ENCODE measurements at places on chromosomes 5 and 9.

- DNase-seq, result no peak
These were observed 43.9 kb downstream of the F2RL2 start for GRCh38 chr5:76579166-76579937.

DNA sequence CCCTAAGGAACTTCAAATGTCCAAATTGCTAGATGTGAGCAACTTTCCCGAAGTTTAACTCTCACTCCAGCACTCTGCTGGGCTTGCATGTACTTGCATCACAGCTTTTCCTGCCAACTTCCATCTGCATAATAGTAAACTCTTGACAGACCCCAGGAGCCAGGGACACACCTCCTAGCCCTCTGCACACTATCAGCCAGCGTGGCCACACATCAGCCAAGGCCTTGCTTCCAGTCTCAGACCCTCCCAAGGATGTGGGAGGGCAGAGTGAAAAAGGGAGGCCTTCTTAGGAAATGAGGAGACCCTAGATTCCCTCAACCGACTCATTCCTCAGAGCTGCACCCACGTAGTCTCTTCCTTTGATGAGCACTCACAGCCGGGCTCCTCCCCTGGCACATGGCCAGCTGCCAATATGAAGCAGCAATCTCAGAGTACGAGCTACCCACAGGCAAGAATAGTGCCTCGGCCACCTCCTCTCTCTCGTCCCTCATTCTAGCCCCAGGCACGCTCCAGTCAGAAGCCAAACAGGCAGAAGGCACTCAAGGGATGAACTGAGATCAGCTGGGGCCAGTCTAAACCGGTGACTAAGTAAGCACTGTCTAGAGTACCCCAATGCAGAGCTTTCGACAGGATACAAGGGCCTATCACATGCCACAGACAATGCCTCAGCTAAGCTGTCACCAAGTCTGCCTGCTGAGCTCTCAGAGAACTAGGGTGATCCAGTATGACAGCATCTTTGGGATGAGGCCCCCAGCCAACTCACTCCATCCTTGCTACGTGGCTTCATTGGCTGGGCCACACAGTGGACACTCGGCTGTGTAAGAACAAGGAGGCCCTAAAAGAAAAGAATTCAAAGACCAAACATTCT, 2.3 kb downstream of the P4HA2 start:
- peak; percentile 78 for DNase-seq

- no peak for DNase-seq
These were observed 145.9 kb downstream of the ASTN2 start for GRCh38 chr9:117268847-117269446.

- peak; percentile 31 for DNase-seq
These were observed 5.9 kb upstream of the SLC22A5 start for GRCh38 chr5:132363431-132364112.

DNA sequence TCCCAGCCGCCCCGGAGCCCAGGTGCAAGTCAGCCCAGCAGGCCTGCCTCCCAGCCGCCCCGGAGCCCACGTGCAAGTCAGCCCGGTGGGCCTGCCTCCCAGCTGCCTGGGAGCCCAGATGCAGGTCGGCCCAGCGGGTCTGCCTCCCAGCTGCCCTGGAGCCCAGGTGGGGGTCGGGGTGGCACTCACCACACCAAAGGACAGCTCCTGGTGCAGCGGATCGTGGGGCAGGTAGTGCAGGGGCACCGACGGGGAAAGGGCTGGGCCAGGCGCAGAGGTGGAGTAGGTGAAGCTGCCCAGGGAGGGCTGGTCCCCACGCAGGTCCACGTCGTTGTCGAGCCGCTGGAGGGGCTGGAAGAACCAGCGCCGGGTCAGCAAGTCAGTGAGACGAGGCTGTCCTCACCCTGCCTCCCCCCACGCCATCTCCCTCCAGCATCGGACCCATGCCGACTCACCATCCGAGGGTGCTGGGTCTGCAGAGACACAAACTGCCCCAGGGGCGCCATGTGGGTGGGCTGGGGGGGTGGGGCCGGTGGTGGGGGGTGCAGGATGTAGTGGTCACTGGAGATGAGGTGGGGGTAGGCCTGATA, 6.7 kb downstream of the RNF44 start:
- DNase-seq, result no peak

DNA sequence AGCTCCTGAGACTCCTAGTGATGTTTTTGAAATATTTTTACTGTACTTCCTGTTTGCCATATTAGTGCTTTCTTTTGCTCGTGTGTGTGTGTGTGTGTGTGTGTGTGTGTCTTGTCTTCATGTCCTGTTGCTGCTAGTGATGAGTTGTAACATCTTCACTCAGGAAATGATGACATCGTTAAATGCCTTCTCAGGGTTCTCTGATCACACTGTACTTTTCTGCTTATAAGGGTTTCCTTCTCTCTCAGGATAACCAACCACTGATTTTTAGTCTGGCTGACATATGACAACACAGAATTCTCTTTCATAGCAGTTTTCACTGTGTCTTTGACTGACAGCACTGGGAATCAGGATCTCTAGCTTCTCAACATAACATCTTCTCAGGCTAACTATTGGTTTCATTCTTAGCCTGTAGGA, 16.1 kb downstream of the SV2C start:
- no peak for DNase-seq

DNA sequence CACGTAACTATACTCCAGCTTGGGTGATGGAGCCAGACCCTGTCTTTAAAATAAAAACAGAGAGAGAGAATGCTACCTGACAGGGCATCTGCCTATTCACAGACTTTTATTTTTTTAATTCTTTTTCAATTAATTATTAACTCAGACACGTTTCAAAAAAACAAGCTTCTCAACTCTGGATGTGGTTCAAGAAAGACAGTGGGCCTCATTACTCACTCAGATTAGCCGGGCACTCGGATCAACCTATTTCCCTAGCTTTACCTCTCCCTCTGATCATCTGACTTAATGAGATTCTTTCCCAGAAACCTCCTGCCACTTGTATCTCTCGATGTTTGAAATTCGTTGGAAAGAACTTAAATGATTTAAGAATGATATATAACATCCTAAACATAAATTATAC, 134.1 kb downstream of the TRPM6 start:
- no peak for DNase-seq

DNA sequence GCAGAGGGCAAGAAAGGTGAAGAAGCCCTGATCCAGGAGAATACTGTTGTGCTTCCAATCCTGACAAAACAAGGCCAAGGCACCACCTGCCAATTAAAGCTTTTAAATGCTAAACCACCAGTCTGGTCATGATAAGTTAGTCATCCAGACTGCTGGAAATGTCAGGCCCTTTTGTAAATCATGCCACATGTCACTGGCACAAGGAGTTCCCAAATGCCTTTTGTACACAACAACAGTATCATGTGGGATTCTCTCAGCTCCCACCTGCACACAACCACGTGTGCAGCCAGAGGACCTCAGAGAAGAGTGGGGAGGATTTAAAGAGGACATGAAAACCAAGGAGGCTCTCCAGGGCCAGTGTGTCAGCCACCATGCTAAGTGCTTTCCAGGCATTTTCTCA, 99.3 kb downstream of the CDK5RAP2 start:
- no peak for DNase-seq

DNA sequence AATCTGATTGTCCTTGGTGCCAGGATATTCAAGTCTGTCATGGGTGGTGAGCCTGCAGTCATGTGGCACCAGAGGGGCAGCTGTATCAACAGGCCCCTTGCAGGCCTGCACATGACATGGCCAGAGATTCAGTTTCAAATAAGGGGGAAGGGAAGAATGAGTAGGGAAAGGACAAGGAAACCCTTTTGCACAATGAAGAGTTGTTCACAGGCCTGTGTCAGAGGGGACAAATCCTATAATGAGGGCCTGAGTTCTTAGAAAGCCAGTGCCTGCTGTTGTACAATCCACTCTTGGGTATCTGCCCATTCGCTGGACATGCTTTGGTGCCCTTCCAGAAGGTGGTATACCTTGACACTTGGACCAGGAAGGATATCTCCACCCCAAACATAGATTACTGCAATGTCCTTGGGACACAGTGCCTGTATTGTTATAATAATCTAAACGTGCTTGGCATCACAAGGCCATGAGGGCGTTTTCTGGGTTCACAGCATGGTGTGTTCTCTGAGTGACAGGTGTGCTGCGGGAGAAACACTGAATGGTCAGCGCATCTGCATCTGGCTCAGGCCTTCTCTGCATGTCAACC, 1.9 kb upstream of the TMEM171 start:
- no peak for DNase-seq

DNA sequence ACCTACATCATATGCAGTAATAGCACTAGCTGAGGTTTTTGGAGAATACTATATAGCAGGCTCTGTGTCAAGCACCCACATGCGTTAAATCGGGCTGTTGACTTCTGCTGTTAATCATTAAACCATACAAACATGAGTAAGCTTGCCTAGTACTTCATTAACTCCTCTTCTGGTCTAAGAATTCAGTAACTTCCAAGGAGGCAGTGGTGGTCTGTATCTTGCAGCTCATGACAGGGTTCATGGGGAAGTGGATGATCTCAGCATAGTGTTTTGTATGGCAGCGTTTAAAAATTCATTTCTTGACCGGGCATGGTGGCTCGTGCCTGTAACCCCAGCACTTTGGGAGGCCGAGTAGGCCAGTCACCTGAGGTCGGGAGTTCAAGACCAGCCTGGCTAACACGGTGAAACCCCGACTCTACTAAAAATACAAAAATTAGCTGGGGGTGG, at the start of gene HAVCR1:
TSS of gene HAVCR1 (minus strand) at position 24 of the 447 bp plus-strand sequence. CDS start 1,173 bp downstream, outside the sequence.
- DNase-seq, result no peak

GRCh38 chr9:132622159-132622558, 39.8 kb downstream of the BARHL1 start:
- no peak for DNase-seq

GRCh38 chr5:4625206-4625896, 514.8 kb upstream of the ADAMTS16 start:
- no peak for DNase-seq

GRCh38 chr5:143791848-143792731, 19.9 kb upstream of the HMHB1 start:
- DNase-seq, result peak; percentile 27

Data from fibroblast of skin of left biceps (primary cell).